ENCODE measurements at places on chromosomes 3 and 15.
A peak's percentile ranks its signal among the peaks of the same experiment; 100 is the strongest.

- no peak for DNase-seq
These were observed 144.6 kb upstream of the TMCO5A start for GRCh38 chr15:37789881-37790280.

DNA sequence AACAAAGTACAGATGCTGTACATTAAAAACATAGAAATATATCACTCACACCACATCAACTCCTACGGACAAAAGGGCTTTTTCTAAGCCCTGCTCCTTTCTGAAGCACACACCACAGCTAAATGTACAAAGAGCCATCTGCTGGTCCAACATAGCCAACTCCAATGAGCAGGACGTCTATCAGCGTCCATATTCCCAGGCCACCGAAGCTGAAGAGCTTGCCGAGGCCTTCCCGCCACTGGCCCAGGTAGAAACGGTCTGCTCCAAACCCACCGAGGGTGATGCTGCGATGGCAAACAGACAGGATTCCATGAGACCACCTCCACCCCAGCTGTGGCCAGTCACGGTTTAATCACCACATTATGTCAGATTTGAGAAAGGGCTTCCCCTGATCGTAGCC lies 9.8 kb downstream of the TM2D3 start:
- DNase-seq, result no peak

GRCh38 chr3:116429479-116430269 lies 15.6 kb downstream of the LSAMP start:
- no peak for DNase-seq

DNA sequence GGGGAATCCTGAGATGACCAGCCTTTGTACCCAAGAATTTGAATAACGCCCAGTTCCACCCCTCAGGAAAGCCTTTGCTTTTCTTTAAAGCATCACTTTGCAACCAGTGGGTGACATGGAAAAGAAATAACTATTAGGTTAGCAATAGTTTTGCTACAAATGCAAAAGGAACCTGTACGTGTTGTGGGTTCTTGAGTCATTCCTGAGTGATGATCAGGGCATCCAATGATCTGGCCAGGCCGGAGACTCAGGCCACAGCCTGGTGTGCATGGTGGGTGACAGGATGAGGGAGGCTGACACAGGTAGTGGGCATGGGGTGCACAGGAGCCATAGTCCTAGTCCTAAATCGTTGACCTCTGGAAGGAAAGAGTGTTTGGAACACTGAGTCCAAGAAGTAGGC lies 321.4 kb upstream of the IL12A start:
- DNase-seq, result no peak

DNA sequence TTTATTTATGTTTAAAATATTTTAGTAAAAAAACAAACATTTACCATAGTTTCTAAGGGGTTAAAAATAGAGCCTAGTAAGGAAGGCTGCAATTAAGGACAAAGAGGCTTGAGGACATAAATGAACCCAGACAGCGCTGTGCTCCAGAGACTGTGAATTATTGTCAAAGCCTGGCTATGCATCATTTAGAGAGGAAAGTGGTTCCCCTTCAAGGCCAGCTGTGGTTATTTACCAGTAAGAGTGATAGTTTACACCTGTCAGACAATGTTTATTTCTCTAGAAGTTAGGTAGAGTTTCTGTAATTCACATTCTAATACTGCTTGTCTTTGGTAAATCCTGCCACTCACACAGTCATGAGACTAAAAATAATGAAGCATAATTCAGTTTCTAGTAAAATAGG lies 32.4 kb upstream of the PIK3R4 start:
- no peak for DNase-seq

- DNase-seq, result no peak
These were observed 182.9 kb downstream of the KCNMB2 start for GRCh38 chr3:178718995-178719635.

DNA sequence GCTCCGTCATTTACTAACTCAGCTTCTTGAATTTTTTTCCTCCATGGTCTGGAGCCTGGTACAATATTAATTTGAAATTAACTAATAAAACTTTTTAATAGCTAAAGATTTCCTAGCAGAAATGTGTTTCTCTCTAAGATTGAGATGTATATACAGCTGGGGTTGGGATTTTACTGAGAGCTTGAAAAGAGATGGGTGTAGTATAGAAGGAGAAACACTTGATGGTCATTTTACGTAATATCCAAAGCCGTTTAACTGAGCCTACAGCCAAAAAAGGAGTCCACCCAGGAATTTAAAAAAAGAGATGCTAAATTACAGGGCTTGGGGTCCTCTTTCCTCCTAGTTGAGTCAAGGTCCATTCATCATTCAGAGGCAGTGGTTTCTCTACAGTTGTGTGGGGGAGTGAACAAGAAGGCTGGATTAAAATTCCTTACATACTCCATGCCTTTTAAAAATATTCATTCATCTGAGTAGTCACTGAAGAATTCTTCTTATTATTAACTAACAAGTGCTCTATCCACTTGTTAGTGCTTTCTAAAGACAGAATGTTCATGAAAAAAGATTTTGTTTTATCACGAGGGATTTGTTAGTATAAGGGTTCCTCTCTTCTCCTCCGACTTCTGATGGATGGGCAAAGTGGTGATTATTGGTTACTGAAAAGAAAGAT lies 255.3 kb upstream of the IL12A start:
- no peak for DNase-seq

GRCh38 chr15:83665480-83665879 lies 11.6 kb downstream of the ADAMTSL3 start:
- no peak for DNase-seq

DNA sequence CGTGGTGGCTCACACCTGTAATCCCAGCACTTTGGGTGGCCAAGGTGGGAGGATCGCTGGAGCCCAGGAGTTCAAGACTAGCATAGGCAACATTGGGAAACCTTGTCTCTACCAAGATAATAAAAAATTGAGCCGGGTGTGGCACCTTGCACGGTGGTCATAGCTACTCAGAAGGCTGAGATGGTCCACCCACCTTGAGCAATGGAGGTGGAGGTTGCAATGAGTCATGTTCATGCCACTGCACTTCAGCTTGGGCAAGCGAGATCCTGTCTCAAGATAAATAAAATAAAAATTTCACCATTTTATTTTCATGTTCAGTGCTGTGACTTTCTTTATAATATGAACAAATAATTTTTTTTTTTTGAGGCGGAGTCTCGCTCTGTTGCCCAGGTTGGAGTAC lies 12.5 kb downstream of the MAPK6 start:
- no peak for DNase-seq

GRCh38 chr3:41574900-41575299 lies 375.6 kb downstream of the CTNNB1 start:
- DNase-seq, result no peak

GRCh38 chr15:101031213-101031612 lies 112.1 kb downstream of the LRRK1 start:
- DNase-seq, result peak; percentile 0

GRCh38 chr15:34796847-34797435 lies 1.6 kb upstream of the ACTC1 start:
- DNase-seq, result no peak

GRCh38 chr15:78999636-79000035 lies 54.8 kb upstream of the CTSH start:
- no peak for DNase-seq

GRCh38 chr3:18825665-18826064 lies 322.6 kb upstream of the KCNH8 start:
- no peak for DNase-seq

DNA sequence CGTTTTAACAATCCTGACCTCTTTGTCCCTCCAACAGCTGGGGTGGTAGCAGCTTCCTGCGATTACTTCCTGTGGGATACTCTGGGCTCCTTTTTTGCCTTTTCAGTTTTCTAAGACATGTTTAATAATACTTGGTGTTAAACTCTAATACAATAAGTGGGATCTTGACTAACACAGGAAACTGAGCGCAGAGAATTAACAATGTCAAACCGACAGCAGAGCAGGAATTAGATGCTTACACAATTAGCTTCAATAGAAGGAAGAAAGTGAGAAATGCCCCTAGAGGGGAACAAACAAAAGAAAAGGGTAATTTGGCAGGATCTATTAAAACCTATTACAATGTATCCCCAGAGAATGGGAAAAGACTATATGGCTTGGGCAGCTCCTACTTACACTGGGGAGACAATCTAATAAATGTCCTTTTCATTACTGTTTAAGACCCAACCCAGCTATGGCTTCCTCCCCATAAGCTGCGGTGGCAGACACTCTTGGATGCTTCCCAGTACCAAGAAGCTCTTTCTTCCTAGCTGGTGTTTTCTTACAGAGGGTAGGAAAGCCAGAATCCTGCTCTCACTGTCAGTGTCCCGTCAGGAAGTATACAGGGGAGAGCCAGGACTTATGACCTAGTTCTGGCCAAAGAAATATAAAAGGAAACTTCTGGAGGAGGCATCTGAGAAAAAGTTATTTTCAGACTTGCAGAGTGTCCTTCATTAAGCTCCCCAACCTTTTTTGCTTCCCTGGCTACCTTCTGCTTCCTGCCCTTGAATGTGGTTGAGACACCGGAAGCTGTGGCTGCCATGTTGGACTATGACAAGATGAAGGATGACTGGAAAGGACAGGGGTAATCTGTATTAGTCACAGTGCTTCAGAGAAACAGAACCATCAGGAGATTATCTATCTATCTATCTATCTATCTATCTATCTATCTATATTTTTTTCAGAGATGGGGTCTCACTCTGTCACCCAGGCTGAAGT lies 194.1 kb upstream of the KBTBD8 start:
- DNase-seq, result no peak

- DNase-seq, result no peak
These were observed 55.8 kb downstream of the TMED3 start for GRCh38 chr15:79366691-79367090.

- peak; percentile 77 for DNase-seq
These were observed at the start of gene ABHD14A for GRCh38 chr3:51974963-51975851. ABHD14A (plus strand) TSS chr3:51975064; CDS start chr3:51975136, 72 bp downstream.

DNA sequence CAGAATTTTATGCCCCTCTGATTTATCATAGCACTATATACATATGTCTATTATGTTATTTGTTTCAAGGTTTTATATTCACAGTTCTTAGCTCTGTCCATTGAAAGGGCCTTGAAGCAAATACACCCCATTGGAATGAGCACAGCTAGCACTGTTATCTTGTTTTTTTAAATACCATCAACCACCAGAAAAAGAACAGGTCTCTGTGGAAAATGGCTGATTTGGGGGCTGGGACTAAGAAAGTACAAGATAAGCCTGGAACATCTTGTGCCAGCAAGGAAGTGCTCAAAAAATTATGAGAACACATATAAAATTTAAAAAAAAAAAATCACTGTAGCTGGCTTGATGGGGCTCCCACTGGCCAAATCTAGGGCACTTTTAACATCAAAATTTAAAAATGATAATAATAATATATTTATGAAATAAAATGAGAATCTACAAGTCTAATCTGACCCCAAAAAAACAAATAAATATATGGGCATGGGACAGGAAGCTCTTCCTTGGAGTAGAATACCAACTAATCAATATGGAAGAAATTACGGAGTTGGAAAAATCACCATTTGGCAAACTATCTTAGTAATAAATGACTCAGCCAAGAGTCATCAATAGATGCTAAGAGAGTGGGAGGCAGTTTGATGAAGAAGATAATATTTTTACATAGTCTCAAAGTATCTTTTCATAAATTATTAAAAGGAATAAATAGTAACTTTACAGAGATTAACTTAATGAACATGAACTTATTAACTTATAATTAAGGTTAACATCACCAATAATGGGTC lies 20.5 kb downstream of the IFT80 start:
- DNase-seq, result no peak

DNA sequence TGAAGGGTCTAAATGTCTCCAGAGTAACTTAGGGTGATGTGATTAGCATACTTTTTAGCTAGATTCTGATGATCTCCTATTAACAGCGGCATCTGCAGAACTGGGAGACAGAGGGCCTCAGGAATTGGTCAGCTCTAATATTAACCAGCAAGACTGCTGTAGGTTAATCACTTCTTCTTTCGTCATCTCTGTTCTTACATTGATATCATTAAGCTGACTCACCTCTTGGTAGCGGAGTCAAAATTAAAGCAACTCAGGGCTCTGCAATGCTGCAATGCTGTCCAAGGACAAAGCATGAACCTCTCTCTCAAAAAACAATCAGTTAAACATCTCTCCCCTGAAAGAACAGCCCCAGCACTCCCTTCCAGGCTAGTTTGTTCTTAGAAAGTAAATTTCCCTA lies 57.5 kb upstream of the TRA2B start:
- no peak for DNase-seq

- DNase-seq, result no peak
These were observed 50.0 kb downstream of the ABCC5 start for GRCh38 chr3:183967693-183968092.

DNA sequence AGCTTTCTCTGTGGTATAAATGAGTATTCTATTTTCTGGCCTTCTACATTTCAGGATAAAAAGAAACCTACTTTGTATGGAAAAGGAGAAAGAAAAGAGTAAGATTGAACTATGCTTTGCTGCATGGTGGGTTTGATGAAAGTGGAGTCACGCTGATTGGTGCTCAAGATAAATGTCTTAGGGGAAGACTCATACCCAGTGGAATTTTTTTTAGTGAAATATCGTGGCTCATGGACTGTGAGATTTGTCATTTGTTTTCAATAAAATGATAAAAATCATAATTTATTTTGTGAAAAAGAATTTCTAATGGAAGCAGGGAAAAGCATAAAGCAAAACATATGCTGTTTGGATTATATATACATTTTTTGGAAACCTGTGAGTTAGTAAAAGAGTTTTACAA lies 292.5 kb downstream of the ZPLD1 start:
- no peak for DNase-seq

- DNase-seq, result no peak
These were observed 16.5 kb downstream of the LIPC start for GRCh38 chr15:58448331-58448730.

DNA sequence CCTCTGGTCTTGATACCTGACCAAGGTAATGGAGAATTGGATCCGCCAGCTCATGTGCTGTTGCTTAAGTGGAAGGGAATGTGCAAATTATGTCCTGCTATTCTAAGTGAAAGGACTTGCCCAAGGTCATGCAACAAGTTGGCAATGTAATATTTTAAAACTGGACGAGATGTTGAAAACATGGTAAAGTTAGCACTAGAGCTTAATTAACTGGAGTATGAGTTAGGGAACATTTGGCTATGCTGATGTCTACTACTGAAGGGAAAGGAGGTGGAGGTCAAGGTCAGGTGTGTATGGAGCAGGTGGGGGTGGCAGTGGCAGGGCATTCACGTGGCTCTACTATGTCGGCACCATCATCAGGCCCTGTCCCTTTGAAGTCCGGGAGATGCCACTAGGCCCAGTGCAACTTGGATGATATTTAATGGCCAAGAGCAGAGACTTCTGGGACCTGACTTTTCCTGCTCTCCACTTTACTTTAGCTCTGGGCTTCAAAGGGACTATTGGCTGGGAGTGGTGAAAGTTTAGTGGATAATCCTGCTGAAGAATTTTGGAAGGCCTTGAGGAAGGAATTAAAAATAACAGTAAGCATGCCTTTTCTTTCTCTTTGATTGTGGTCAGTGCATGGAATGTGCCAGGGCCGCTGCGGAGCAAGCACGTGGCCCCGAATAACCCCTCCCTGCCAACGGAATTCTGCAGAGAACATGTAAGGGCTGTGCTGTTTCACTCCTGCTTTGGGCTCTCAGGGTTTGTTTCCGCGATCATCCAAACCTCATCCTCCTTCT lies 14.9 kb downstream of the SMAD3 start:
- no peak for DNase-seq

DNA sequence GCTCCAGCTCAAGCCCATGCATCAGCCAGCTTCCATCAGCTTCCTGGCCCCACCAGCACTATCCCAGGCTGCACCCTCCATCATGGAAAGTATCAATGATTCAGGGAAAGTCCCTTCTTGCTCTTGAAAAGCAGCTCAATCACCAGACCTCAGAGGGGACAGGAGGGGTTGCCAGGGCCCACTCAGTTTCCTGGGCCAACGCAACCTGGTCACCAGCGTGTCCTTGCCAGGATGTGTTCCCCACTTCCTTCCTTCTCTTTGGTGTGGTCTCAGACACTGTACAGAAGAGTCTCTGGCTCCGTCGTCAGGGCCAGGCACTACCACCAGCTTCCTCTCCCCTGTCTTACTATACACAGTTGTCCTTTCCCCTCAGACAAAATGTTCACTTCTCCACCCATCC lies 3.0 kb downstream of the HDC start:
- DNase-seq, result no peak

All from ELF-1 (cell line).